ENCODE measurements at places on chromosomes 7 and 10.

GRCh38 chr10:50416181-50416824 lies 165.0 kb upstream of the ASAH2 start:
- DNase-seq = no peak

DNA sequence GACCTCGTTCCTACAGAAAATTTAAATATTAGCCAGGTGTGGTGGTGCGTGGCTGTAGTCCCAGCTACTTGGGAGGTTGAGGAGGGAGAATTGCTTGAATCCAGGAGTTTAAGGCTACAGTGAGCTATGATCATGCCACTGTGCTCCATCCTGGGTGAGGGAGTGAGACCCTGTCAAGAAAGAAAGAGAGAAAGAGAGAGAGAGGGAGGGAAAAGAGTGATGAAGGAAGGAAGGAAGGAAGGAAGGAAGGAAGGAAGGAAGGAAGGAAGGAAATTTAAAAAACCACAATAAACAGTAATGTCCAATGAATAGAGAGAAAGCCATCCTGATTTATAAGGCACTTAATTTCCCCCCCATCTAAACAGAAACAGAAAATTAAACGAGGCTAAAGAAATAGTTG lies 9.4 kb downstream of the MYPN start:
- DNase-seq = no peak

GRCh38 chr10:845526-845925 lies 86.0 kb downstream of the LARP4B start:
- DNase-seq = no peak

DNA sequence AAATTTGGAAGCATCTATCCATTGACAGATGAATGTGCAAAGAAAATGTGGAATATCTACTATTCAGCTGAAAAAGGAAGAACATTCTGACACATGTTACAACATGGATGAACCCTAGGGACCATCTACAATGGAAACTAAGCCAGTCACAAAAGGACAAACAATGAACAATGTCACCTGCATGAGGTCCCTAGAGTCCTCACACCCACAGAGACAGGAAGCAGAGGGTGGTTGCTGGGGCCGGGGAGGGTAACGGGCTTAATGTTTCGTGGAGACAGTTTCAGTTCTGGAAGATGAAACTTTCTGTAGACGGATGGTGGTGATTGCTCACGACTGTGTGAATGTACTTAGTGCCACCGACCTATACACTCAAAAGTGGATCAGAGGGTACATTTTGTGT lies 282.9 kb downstream of the ADARB2 start:
- DNase-seq = no peak

DNA sequence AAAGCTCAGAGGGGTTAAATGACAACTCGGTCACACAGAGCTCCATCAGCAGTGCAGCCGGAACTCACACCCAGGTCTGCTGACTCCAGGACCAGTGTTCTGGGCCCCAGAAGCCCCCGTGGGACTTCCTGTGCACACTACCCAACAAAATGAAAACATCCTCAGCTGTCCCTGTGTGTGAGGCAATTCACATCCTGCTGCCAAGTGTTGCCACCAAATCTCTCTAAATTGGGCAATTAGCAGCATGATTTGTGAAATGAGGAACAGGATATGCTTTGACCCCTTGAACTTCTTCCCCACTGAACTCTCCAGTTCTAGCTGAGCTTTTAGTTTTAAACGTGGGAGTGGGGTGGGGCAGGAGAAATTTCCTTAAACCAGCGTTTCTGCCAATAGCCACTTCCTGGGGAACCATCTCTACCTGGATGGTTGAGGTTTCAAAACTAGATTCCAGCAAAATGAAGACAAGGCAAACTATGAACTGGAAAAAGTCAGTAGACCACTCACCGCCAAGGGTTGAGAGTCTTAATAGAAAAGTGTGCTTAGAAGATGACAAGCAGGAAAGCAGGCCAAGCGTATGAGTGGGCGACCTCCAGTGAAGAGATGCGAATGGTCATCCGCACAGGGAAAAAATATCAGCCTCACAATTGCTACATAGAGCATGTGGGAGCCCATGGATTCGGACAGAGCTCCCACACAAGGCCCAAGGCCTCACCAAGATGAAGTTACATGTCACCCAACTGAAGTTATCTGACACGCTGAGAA lies 51.9 kb upstream of the CHST15 start:
- DNase-seq = no peak

DNA sequence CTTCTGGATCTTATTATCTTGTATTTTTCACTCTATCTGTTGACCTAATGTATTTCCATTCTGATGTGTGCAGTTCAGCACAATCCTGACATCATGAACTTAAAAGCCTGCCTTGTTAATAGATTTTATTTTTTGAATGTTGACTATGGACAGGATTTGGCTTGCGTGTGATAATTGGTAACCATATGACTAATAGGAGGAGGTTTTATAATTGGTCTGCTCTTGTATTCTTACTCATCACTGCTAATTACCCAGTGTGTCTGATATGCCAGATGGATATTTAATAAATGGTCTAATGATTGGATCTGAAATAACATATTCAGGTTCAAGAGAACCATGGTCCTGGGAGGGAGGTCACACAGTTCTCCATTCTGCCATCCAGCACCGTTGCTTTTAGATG lies 45.9 kb downstream of the MTURN start:
- no peak for DNase-seq

DNA sequence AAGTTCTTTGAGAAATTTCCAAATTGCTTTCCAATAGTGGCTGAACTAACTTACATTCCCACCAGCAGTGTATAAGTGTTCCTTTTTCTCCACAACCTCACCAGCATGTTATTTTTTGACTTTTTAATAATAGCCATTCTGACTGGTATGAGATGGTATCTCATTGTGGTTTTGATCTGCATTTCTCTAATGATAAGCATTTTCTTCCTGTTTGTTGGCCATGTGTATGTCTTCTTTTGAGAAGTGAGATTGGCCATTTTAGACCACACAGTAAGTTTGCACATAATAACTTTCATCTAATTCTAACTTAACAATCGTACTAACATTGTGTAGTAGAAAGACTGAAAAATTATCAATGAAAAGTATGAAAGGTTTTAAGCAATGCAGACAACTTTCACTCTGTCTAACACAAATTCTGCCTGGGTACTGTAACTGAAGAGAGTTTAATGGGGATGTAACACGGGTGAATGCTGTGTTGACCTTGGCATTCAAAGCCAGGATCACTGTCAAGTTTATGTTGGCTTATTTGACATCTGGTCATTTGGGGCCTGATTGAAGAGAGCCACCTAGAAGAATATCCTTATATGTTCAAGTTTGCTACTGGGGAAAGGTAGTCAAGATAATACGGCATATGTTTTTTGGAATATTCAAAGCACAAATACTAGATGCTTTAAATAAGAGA lies 50.4 kb downstream of the FAM171A1 start:
- DNase-seq = no peak

GRCh38 chr10:113476191-113476590 lies 76.7 kb upstream of the HABP2 start:
- DNase-seq = no peak

DNA sequence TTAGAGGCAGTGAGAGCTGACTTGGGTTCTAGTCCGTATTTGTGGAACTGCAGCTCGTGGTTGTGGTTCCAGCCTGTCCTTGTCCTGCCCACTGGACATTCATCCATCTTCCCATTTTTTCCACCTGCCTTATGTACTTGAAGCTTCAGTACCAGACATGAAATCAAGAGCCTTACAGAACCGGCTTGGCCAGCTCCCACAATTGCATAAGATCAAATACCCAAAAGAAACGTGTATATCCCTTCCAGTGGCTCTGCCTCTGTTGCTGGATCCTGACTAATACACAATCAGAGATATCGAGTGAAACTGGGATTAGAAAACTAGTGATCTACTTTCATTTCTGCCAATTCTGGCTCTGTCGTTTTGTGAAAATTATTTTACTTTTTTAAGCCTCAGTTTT lies 23.8 kb upstream of the LIPA start:
- no peak for DNase-seq

DNA sequence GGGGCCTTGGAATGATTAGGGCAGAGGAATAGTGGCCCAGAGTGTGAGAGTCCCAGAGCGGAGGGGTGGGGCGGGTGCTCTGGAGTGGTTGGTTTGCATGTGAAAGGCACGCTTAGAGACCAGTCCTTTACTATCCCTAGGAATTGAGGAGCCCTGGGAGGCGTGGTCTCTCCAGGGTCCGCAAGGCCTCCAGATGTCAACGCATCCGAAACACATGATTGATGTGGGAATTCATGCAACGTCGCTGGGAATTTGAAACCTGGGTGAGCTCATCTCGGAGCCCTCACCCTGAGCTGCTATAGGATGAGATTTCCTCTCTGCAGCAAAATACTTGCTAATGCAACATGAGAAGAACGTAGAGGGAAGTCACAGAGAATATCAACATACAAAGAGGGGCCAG lies 51.2 kb downstream of the NPTX2 start:
- DNase-seq = no peak

All from stimulated activated CD4-positive, alpha-beta T cell treated with anti-CD3 and anti-CD28 coated beads, Interleukin-4, amount 100 ng/mL, for 48 hours (primary cell).